ENCODE measurements at places on chromosomes 12 and 14.
A peak's percentile ranks its signal among the peaks of the same experiment; 100 is the strongest.

DNA sequence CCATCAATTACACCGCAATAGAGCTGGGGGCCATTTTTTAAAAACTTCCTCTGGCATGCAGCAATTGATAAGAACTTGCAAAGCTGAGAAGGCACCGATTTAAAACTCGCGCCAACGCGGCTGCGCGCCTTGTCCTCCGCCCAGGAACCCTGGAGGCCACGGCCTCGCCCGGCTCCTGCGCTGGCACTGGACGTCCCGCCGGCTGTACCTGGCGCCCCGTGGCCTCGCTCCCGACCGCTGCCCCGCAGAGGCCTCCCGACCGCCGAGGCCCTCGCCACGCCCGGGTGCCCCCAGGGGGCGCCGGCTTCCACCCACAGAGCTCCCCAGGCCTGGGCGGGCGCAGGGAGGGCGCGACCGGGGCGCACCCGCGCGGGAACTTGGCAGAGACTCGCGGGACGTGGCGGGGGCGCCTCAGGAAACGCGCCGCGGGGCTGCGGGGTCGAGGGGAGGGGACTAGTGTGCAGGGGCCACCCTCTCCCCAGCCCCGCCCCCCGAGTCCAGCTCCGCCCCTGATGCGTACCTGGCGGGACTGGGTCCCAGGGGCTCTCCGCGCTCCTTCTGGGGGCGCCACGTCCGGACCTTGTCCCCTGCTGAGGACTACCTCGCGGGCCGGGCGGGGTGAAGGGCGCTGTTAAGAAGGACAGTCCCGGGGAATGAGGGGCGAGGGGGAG, 65.7 kb downstream of the TNFAIP2 start:
- no peak for DNase-seq

GRCh38 chr14:67586369-67586768, 13.7 kb downstream of the PIGH start:
- no peak for DNase-seq

GRCh38 chr12:1575408-1576401, 18.7 kb downstream of the FBXL14 start:
- DNase-seq: no peak

GRCh38 chr14:63901434-63902085, 48.8 kb downstream of the SYNE2 start:
- DNase-seq: peak; percentile 74

Data from AG09309 (cell line).